ENCODE measurements at places on chromosomes 4 and X. TPM values are rescaled to one million over a fixed set of nuclear protein-coding genes. Genes with fewer than 3 reads are reported as not detected.

The PRKG2 gene
- not detected for total RNA-seq

The TRIM75 gene
- not detected for total RNA-seq

The EGFL6 gene
- not detected for total RNA-seq

The TRIM61 gene
- total RNA-seq = 4.1 TPM

The PAGE1 gene
- total RNA-seq = not detected

The MAGEA8 gene
- not detected for total RNA-seq

The GLRB gene
- 1.0 TPM for total RNA-seq

The C1QTNF7 gene
- 4.5 TPM for total RNA-seq

The PARM1 gene
- 575 TPM for total RNA-seq

DNA sequence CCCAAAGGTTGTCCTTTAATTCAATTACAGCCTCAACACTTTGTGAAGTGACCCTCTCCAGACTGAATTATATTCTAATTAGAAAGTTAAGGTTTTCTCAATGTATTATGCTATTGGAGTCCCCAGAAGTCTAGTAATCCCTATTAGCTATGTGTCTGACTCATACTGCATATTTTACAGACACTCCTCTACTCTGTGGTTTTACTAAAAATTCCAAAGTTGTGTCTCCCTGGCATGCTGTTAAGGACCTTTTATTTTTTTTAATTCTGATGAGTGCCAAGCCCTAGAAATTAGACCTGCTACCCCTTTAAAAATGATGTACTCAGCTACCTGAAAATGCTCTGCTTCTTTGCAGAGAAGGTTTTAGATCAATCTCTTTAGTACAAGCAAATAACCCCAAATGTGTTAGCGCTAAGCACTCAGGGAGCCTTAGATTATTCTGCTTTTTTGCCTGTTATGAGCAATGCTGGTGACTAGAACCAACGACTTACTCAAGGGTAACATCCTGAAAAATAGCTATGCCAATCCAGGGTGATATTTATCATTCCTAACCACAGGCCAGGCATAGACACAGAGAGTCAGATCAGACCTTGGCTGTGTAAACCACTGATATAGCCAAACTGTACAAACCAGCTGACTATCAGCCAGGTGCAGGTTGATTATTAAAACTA is 26.1 kb upstream of the CXCL13 start:
- no peak overlapping the region for H3K27ac ChIP-seq
- no peak overlapping the region for H3K4me3 ChIP-seq
- no peaks in the 10 kb centered on the region for H3K27me3 ChIP-seq
- no peaks in the 10 kb centered on the region for H3K36me3 ChIP-seq

DNA sequence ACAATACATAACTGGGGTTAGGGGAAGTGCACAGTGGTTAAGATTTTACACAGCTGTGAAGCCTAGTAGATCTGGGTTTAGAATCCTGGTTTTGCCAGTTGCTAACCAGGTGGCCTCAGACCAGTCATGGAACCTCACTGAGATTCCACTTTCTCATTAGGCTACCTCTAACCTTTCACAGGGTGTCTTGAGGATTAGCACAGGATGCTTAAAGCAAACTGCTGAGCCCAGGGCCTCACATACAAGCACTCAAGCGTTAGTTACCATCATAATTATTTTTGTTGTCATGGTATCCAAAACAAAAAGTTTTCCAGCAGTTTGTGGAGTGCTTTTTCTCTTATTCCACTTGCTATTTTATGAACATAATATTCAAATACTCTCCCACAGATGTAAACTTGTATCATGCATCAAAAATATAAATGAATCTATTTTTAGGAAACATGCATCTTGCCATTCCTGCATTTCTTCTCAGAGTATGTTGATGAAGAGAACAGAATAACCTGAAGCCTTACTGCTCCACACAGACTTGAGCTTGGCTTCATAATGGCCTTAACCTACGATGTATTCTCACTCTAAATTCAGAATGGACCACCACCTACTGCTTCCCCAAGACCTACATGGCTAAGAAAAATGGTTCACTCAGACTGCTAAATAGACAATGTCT is 12.6 kb downstream of the AP1S2 start:
- no peaks in the 10 kb centered on the region for H3K4me1 ChIP-seq
- no peak overlapping the region for H3K4me3 ChIP-seq
- no peaks in the 10 kb centered on the region for H3K36me3 ChIP-seq
- DNase-seq = no peak
- no peak overlapping the region for H3K27ac ChIP-seq

- no peaks in the 10 kb centered on the region for H3K36me3 ChIP-seq
- DNase-seq = peak; percentile 91
- H3K4me1 ChIP-seq = peaks cover 27% of the 10 kb centered on the region
- no peaks in the 10 kb centered on the region for H3K27me3 ChIP-seq
- H3K4me3 ChIP-seq = no peak overlapping the region
These were observed 47.4 kb upstream of the HOPX start for GRCh38 chr4:56728512-56728911.

- no peak overlapping the region for H3K27ac ChIP-seq
- no peaks in the 10 kb centered on the region for H3K4me1 ChIP-seq
- no peak for DNase-seq
- H3K27me3 ChIP-seq = no peaks in the 10 kb centered on the region
- H3K4me3 ChIP-seq = no peak overlapping the region
- H3K36me3 ChIP-seq = no peaks in the 10 kb centered on the region
These were observed 158.3 kb downstream of the DMD start for GRCh38 chrX:33053001-33053400.

DNA sequence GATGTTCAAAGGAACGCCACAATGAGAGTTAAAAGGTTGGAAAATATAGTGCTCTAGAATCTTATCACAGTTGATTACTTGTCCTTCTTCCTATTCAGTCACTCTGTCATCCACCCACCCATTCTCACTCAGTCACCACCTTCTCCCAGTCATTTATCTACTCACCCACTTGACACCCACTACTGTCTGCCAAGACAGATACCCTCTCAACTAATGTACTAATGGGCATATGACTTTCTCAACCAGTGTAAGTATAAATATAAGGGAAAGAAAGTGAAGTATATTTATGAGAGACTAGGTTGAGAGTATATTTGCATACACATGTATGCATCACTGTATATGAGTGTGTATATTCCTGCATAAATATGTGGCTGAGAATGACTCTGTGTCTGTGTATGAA is 20.0 kb downstream of the MID2 start:
- peaks cover 4% of the 10 kb centered on the region for H3K36me3 ChIP-seq
- no peak overlapping the region for H3K4me3 ChIP-seq
- H3K27me3 ChIP-seq = no peaks in the 10 kb centered on the region
- H3K4me1 ChIP-seq = no peaks in the 10 kb centered on the region

DNA sequence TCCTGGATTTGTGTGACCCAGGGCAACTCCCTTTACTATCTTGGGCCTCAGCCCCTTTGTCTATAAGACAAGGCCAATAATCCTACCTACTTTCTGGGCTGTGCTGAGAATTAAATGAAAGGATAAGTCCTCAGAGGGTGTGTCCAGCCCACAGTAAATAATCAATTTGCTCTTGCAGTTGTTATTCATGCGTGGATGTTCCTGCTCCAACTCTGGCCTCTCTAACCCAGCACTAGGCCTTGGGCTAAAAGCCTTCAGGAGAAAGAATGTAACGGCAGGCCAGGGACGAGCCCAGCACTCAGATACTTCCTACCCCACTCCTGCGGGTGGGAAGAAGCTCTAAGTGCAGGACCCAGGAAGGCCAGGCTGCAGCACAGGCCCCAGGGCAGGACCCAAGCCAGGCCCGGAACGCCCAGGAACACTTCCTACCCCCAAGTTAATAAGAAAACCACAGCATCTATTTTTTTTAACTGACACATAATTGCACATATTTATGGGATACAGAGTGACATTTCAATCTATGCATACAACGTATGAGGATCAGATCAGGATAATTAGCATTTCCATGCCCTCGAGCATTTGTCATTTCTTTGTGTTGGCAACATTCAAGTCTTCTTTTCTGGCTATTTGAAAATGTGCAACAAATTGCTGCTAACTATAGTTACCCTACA is 179.6 kb upstream of the RBPJ start:
- DNase-seq = no peak
- H3K4me3 ChIP-seq = no peak overlapping the region
- H3K36me3 ChIP-seq = no peaks in the 10 kb centered on the region
- H3K27me3 ChIP-seq = no peaks in the 10 kb centered on the region
- H3K4me1 ChIP-seq = no peaks in the 10 kb centered on the region

GRCh38 chr4:25011135-25011866 is 19.4 kb downstream of the LGI2 start:
- H3K4me1 ChIP-seq = peaks cover 21% of the 10 kb centered on the region
- no peaks in the 10 kb centered on the region for H3K36me3 ChIP-seq
- H3K4me3 ChIP-seq = no peak overlapping the region
- H3K27me3 ChIP-seq = no peaks in the 10 kb centered on the region
- DNase-seq = no peak

GRCh38 chrX:48834383-48834709 is 1.1 kb downstream of the PCSK1N start:
- DNase-seq = no peak
- no peaks in the 10 kb centered on the region for H3K36me3 ChIP-seq
- H3K27ac ChIP-seq = no peak overlapping the region
- no peak overlapping the region for H3K4me3 ChIP-seq

GRCh38 chr4:5954056-5954760 is 61.3 kb upstream of the CRMP1 start:
- H3K27me3 ChIP-seq = no peaks in the 10 kb centered on the region
- peaks cover 3% of the 10 kb centered on the region for H3K4me1 ChIP-seq
- no peak overlapping the region for H3K27ac ChIP-seq
- H3K4me3 ChIP-seq = no peak overlapping the region

DNA sequence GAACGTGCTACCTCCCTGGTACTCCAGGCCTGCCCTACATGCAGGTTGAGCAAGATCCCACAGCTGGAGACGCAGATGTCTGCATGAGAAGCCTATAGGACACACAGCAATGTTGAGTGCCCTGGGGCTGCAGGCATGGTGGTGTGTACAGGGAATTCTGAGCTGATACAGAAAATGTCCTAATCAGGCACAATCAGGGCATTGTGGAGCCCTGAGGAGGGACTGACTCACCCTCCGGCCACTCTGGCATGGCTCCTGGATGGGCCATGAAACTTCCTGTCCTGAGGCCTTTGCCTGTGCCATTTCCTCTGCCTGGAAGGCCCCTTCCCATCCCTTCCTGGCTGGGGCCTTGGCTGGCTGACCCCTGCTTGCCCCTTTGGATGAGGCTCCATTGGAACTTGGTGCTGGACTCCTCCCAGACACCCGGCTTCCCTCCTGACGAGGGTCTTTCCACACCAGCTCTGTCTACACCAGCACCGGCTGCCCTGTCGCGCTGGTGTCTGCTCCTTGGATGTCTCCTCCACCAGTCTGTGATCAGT is 16.7 kb upstream of the AFAP1 start:
- H3K36me3 ChIP-seq = no peaks in the 10 kb centered on the region
- no peak overlapping the region for H3K27ac ChIP-seq
- DNase-seq = no peak
- no peak overlapping the region for H3K4me3 ChIP-seq
- H3K4me1 ChIP-seq = peaks cover 17% of the 10 kb centered on the region
- no peaks in the 10 kb centered on the region for H3K27me3 ChIP-seq

DNA sequence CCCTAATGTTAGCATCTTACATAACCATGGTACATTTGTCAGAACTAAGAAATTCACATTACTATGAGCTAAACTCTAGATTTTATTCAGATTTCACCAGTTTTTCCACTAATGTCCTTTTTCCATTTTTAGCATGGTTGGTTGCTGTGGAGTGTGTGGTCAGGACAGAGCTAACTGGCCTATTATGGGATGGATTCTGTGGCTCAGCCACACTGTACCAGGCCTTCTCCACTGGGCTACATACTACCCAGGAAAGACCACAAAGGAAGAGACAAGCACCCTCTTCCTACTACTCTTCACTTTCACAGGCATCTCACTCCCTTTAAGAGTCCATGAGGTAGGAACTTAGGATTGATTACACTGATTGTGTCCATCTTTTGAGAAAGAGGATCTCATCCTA is 67.4 kb downstream of the ZNF827 start:
- no peaks in the 10 kb centered on the region for H3K36me3 ChIP-seq
- DNase-seq = no peak
- no peak overlapping the region for H3K27ac ChIP-seq
- no peak overlapping the region for H3K4me3 ChIP-seq
- H3K27me3 ChIP-seq = no peaks in the 10 kb centered on the region

GRCh38 chrX:40444798-40445496 is 135.8 kb upstream of the ATP6AP2 start:
- no peaks in the 10 kb centered on the region for H3K27me3 ChIP-seq
- no peak overlapping the region for H3K4me3 ChIP-seq

GRCh38 chr4:88341227-88342192 is 37.1 kb upstream of the HERC6 start:
- peak; percentile 44 for DNase-seq
- no peak overlapping the region for H3K27ac ChIP-seq
- H3K36me3 ChIP-seq = no peaks in the 10 kb centered on the region
- H3K4me1 ChIP-seq = peaks cover 4% of the 10 kb centered on the region
- H3K4me3 ChIP-seq = no peak overlapping the region

GRCh38 chr4:108649863-108650211 is 562 bp upstream of the OSTC start:
- H3K27ac ChIP-seq = no peak overlapping the region
- no peak for DNase-seq
- H3K27me3 ChIP-seq = no peaks in the 10 kb centered on the region
- peaks cover 15% of the 10 kb centered on the region for H3K4me1 ChIP-seq
- no peaks in the 10 kb centered on the region for H3K36me3 ChIP-seq

GRCh38 chr4:60757986-60758680 is 442.0 kb upstream of the ADGRL3 start:
- H3K27me3 ChIP-seq = no peaks in the 10 kb centered on the region
- no peak overlapping the region for H3K4me3 ChIP-seq
- H3K27ac ChIP-seq = no peak overlapping the region
- H3K36me3 ChIP-seq = no peaks in the 10 kb centered on the region
- no peak for DNase-seq
- no peaks in the 10 kb centered on the region for H3K4me1 ChIP-seq

DNA sequence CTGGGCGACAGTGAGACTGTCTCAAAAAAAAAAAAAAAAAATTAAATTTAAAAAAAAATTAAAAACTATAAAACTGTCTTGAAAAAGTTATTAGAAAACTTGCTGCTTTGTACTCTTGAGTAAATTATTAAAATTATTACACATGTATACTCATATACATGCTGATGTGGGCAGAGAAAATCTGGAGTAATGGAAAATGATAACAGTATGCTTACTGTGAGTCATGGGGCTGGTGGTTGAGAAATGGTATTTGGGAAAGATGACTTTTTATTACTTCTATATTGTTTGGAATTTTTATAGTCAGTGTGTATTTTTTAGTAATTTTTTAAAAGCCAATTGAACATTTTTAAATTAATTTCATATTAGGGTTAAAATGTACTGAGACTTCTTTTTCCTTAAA is 7.5 kb downstream of the YY2 start:
- H3K27me3 ChIP-seq = no peaks in the 10 kb centered on the region
- H3K36me3 ChIP-seq = no peaks in the 10 kb centered on the region
- no peaks in the 10 kb centered on the region for H3K4me1 ChIP-seq

- H3K27me3 ChIP-seq = no peaks in the 10 kb centered on the region
- H3K36me3 ChIP-seq = no peaks in the 10 kb centered on the region
- H3K27ac ChIP-seq = no peak overlapping the region
- H3K4me1 ChIP-seq = peaks cover 11% of the 10 kb centered on the region
- H3K4me3 ChIP-seq = no peak overlapping the region
- DNase-seq = peak; percentile 4
These were observed 186.8 kb upstream of the PABPC4L start for GRCh38 chr4:134388351-134388750.

Data from thyroid gland (tissue), 4 donors.